ENCODE measurements at places on chromosomes 11 and 22. TPM values are rescaled to one million over a fixed set of nuclear protein-coding genes. Genes with fewer than 3 reads are reported as not detected.

OR52K1 gene
- not detected for total RNA-seq

SLCO2B1 gene
- total RNA-seq, result under 0.01 TPM

PRDX5 gene
- 319 TPM for total RNA-seq

EHF gene
- not detected for total RNA-seq

OR51B5 gene
- total RNA-seq, result 0.17 TPM

CCDC89 gene
- 4.1 TPM for total RNA-seq

GRCh38 chr11:34534826-34535225 lies 21.2 kb upstream of the ELF5 start:
- H3K36me3 ChIP-seq, result no peaks in the 10 kb centered on the region
- DNase-seq, result no peak
- no peak overlapping the region for H3K27ac ChIP-seq
- H3K27me3 ChIP-seq, result peaks cover 16% of the 10 kb centered on the region
- H3K4me3 ChIP-seq, result no peak overlapping the region

GRCh38 chr11:94185416-94186084 lies 56.9 kb downstream of the PANX1 start:
- H3K27ac ChIP-seq, result peak overlapping the region; percentile 65
- H3K4me3 ChIP-seq, result no peak overlapping the region
- H3K36me3 ChIP-seq, result peaks cover 2% of the 10 kb centered on the region
- DNase-seq, result peak; percentile 92
- peaks cover 14% of the 10 kb centered on the region for H3K4me1 ChIP-seq
- H3K27me3 ChIP-seq, result no peaks in the 10 kb centered on the region

DNA sequence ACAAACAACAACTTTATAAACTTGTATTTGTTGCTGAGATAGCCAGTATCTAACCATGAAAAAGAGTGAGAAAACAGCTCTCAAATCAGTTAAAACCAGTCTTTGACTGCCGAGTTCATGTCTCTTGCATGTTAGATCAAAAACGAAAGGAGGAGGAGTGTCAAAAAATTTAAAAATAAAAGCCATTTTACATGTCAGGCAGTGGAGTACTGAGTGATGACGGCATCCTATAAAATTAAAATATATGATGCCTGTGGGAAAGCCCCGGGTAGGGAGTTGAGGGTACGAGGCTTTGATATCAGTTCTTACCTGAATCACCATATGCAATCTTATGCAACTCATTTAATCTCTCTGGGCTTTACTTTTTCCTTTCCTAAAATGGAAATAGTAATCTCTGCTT lies 117.3 kb downstream of the ETS1 start:
- H3K27ac ChIP-seq, result peak overlapping the region; percentile 95
- DNase-seq, result no peak
- peaks cover 74% of the 10 kb centered on the region for H3K4me1 ChIP-seq

- no peak for DNase-seq
- H3K27me3 ChIP-seq, result no peaks in the 10 kb centered on the region
- H3K4me3 ChIP-seq, result no peak overlapping the region
- H3K27ac ChIP-seq, result no peak overlapping the region
These were observed 256.7 kb downstream of the GRM5 start for GRCh38 chr11:88809126-88809525.

- H3K36me3 ChIP-seq, result no peaks in the 10 kb centered on the region
- H3K4me1 ChIP-seq, result no peaks in the 10 kb centered on the region
- no peak overlapping the region for H3K4me3 ChIP-seq
These were observed 310.1 kb upstream of the SORL1-AS1 start for GRCh38 chr11:121762820-121763219.

GRCh38 chr11:38818720-38819119 lies 2220.7 kb upstream of the RAG2 start:
- H3K36me3 ChIP-seq, result no peaks in the 10 kb centered on the region
- peak; percentile 37 for DNase-seq
- no peak overlapping the region for H3K4me3 ChIP-seq
- H3K4me1 ChIP-seq, result no peaks in the 10 kb centered on the region
- H3K27ac ChIP-seq, result no peak overlapping the region

- peaks cover 8% of the 10 kb centered on the region for H3K4me1 ChIP-seq
- no peaks in the 10 kb centered on the region for H3K36me3 ChIP-seq
- H3K27me3 ChIP-seq, result no peaks in the 10 kb centered on the region
These were observed 81.8 kb upstream of the KCNQ1OT1 start for GRCh38 chr11:2781408-2782274.

GRCh38 chr11:12927221-12927620 lies 81.9 kb upstream of the RASSF10 start:
- no peaks in the 10 kb centered on the region for H3K4me1 ChIP-seq
- peaks cover 8% of the 10 kb centered on the region for H3K36me3 ChIP-seq
- no peak for DNase-seq
- H3K4me3 ChIP-seq, result no peak overlapping the region
- no peak overlapping the region for H3K27ac ChIP-seq

DNA sequence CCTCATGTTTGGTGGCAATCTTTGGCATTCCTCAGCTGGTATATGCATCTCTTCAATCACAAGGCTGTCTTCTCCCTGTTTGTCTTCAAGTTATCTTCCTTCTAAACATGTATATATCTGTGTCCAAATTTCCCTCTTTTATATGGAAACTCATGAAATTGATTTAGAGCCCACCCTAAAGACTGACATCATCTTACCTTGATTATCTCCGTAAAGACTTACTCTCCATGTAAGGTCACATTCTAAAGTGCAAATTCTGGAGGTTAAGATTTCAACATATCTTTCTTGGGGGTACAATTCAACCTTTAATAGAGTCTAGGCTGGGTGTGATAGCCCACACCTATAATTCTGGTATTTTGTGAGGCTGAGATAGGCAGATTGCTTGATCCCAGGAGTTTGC lies 215.8 kb upstream of the LRRC4C start:
- H3K27ac ChIP-seq, result no peak overlapping the region
- no peak overlapping the region for H3K4me3 ChIP-seq
- H3K36me3 ChIP-seq, result no peaks in the 10 kb centered on the region

- DNase-seq, result no peak
- no peaks in the 10 kb centered on the region for H3K36me3 ChIP-seq
- H3K27me3 ChIP-seq, result no peaks in the 10 kb centered on the region
- H3K4me1 ChIP-seq, result peaks cover 14% of the 10 kb centered on the region
- no peak overlapping the region for H3K4me3 ChIP-seq
These were observed 43.1 kb downstream of the BMAL1 start for GRCh38 chr11:13320688-13321087.

DNA sequence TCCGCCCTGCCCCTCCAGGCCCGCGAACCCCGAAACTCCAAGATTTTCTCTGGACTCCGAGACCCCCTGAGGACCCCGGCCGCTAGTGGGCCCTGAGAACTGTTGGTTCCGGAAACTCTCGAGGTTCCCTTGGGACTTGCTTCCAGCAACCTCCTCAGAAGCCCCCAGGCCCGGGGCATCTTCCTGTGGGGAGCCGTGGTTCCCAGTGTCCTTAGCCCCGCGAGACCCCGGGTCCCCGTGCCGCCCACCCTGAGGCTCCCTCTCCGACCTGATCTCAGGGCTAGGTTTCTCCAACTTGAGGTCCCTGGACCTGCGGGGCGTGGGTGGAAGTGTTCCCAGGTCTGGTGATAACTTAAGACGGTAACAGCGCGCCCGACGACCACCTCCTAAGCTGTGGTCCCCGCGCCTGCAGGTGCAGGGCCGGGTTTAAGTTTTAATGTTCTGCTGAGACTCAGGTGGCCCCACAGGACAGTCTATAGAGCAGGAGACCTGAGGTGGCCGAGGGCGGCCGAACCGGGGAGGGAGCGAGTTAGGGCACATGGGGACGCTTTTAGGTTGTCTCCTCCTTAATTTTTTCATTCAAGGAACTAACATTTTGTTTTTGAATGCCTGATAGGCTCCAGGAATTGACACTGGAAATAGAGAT lies 720 bp downstream of the FAM118A start:
- peaks cover 4% of the 10 kb centered on the region for H3K4me1 ChIP-seq
- H3K27me3 ChIP-seq, result no peaks in the 10 kb centered on the region
- no peak for DNase-seq
- H3K4me3 ChIP-seq, result peak overlapping the region; percentile 86

DNA sequence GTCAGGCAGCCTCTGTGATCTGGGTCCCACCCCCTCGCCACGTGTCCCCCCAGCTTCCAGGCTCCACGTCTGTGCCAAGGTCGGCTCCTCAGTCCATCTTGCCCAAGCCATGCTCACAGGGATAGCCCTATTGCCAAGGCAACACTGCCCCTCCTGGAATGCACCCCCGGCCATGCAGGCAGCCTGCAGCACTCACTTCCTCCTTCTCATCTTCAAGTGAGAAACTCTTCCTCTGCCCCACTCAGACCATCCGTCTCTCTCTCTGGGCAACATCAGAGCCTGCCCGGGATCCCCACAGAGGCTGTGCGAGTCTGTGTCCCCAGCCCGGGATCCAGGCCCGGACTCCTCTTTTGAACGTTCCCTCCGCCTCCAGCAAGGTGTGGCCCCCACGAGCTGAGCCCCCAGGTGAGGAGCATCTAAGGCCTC lies 852.3 kb downstream of the BRD1 start:
- no peaks in the 10 kb centered on the region for H3K4me1 ChIP-seq
- no peaks in the 10 kb centered on the region for H3K36me3 ChIP-seq
- no peak for DNase-seq
- H3K4me3 ChIP-seq, result no peak overlapping the region

DNA sequence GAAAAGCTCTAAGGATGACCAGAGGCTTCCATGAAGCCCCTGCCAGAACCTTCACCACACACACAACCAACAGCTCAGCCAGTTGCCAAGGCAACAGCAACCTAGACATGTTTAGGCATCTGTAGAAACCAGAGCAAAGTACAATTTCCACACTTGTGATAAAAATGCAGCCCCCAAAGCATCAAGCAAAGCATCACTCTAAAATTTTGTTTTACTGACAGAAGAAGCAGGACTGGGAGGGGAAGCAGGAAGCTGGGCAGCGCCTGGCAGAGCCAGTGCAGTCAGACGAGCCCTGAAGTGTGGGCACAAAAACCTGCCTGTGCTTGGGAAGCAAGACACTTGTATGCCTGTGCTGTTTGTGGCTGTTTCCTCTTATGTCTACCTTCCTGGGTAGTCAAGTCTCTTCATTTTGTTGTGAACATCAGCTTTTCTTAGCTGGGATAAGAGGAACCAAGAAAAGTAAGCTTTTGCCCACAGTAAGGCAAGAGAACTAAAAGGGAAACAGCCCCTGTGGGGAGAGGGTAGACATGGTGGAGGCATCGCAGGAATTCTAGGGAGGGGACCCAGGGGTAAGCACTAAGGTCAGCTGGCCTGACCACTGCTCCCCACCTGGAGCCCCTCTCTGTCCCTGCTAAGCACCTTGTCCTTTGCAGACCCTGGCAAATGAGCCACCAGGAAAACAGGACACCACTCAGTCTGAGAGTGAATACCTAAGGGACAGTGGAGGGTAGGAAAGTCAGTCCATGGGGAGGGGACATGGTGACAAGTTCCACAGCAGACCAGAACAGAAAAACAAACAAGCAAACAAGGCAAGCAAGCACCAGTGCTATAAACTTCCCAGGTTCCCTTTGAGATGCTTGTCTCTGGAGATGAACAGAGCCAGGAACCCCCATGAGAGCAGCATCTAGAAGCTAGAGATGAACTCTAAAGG lies 13.4 kb downstream of the PACSIN2 start:
- no peaks in the 10 kb centered on the region for H3K27me3 ChIP-seq
- peak; percentile 76 for DNase-seq

- H3K27ac ChIP-seq, result no peak overlapping the region
- H3K27me3 ChIP-seq, result no peaks in the 10 kb centered on the region
- H3K4me3 ChIP-seq, result no peak overlapping the region
- H3K36me3 ChIP-seq, result no peaks in the 10 kb centered on the region
- DNase-seq, result no peak
- no peaks in the 10 kb centered on the region for H3K4me1 ChIP-seq
These were observed 55.0 kb downstream of the DYNC2H1 start for GRCh38 chr11:103164093-103164796.

GRCh38 chr22:40250608-40251007 lies 72.9 kb downstream of the TNRC6B start:
- H3K27me3 ChIP-seq, result no peaks in the 10 kb centered on the region
- H3K36me3 ChIP-seq, result peaks cover 4% of the 10 kb centered on the region
- H3K4me1 ChIP-seq, result no peaks in the 10 kb centered on the region

GRCh38 chr11:112797648-112798293 lies 163.4 kb upstream of the NCAM1 start:
- H3K4me1 ChIP-seq, result no peaks in the 10 kb centered on the region
- no peak overlapping the region for H3K4me3 ChIP-seq
- no peaks in the 10 kb centered on the region for H3K27me3 ChIP-seq
- DNase-seq, result peak; percentile 40
- no peaks in the 10 kb centered on the region for H3K36me3 ChIP-seq
